Caki2 (cell line): ENCODE measurements at places on chromosomes 11 and 22. TPM values are rescaled to one million over a fixed set of nuclear protein-coding genes. Genes with fewer than 3 reads are reported as not detected.

GRCh38 chr11:62708793-62709192, 1.3 kb downstream of the GNG3 start:
- no peak for DNase-seq

GRCh38 chr11:12993626-12994025, 15.5 kb upstream of the RASSF10 start:
- no peak for DNase-seq

Gene CDC42BPG
- 0.12 and 1.1 TPM in 2 replicates for total RNA-seq

Gene TXNRD2
- 53.0 and 54.5 TPM in 2 replicates for total RNA-seq

- DNase-seq: no peak
Measured at GRCh38 chr11:35207471-35208403, 68.8 kb downstream of the CD44 start.

- DNase-seq: no peak
Measured at GRCh38 chr11:116498161-116498560, 274.6 kb downstream of the BUD13 start.

- peak; percentile 39 for DNase-seq
Measured at GRCh38 chr11:95788921-95789505, 569 bp downstream of the FAM76B start.

DNA sequence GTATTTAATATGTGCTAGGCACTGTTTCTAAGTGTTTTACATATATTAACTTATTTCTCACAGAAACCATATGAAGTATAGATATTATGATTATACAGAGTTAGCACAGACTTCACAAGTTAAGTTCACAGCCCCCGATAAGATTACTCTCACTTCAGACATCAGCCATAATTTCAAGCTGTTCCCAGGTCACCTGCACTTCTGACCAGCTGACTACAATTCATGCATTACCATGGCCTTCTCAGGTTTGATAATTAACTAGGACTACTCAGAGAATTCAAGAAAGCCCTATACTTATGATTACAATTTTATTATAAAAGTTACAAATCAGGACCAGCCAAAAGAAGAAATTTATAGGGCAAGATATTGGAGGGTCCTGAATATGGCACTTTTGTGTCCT, 68.2 kb upstream of the RRM1 start:
- DNase-seq: no peak

Gene TRPC6
- total RNA-seq: not detected in 2 replicates

DNA sequence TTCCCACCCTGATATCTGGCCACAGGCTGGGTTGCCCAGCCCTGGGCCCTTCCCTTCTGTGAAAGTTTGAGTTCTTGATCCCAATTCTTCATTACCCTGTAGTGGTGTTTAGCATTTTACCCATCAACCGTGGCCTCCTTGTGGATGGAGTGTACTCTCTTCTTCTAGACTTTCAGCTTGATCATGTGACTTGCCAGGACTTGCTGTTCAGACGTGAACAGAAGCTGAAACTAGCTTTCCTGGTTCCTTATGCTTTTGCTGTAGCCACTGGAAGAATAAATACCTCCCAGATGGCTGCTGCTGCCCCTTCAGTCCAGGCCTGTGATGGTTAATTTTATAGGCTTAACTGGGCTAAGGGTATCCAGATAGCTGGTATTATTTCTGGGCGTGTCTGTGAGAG, 32.7 kb upstream of the DAGLA start:
- DNase-seq: no peak

GRCh38 chr11:79762279-79762921, 321.6 kb upstream of the TENM4 start:
- DNase-seq: peak; percentile 2

GRCh38 chr11:122893131-122893530, 10.6 kb downstream of the JHY start:
- DNase-seq: peak; percentile 87

DNA sequence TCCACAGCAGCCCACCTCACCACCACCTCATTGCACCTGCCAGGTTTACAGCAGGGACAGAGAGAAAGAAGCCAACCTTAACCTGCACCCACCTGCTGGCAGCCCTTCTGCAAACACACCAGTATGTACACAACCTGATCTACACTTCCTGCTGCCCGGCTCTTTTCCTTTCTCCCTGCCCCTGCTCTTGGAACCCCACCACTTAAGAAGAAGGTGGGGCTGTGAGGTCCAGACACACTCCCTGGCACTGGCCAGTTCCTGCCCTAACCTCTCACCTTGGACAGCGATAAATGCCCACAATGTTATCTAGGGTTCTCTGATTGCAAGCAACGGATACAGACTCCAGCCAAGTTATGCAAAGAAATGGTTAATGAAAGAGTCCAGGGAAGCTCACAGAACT, 10.8 kb upstream of the SLC35C1 start:
- no peak for DNase-seq
